ENCODE measurements at places on chromosomes 7 and 10.

DNA sequence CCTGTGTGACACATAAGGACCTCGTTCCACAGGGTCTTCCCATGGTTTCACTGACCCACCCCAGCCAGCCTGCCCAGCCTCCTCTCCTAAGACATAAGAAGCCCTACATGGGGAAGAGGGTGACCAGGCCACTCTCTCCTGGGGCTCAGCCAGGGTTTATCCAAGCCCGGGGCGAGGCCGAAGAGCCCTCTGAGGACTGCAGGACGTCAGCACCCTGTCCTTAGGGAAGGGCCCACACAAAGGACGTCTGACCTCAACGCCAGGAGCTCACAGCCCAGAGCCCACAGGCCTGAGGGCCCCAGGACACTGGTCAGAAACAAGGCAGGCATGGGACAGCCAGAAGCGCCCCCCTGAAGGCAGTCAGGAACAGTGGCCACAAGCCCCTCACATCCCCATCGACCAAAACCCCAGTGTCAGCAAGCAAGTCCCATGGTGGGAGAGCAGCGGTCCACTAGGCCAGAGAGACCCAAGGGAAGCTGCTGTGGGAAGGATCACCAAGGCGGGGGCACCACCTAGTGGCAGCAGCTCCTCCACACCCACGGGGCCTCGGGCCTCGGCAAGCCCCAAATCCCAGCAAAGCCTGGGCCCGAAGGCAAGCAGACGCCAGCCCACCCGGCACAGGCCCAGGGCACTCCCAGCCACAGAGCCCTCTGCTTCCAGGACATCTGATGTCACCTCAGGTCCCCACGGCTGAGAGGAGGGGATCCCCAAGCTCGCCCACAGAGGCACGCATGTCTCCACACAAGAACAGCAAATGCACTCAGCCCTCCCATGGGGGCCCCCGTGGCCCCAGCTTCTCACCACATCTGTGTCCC lies 23.4 kb downstream of the MAD1L1 start:
- H3K27ac ChIP-seq = no peak overlapping the region
- no peaks in the 10 kb centered on the region for H3K27me3 ChIP-seq
- DNase-seq = peak; percentile 28
- no peaks in the 10 kb centered on the region for H3K36me3 ChIP-seq

GRCh38 chr10:3265088-3265487 lies 92.5 kb upstream of the PITRM1 start:
- no peak overlapping the region for H3K27ac ChIP-seq
- H3K4me1 ChIP-seq = no peaks in the 10 kb centered on the region
- DNase-seq = no peak
- no peaks in the 10 kb centered on the region for H3K27me3 ChIP-seq
- no peak overlapping the region for H3K4me3 ChIP-seq

DNA sequence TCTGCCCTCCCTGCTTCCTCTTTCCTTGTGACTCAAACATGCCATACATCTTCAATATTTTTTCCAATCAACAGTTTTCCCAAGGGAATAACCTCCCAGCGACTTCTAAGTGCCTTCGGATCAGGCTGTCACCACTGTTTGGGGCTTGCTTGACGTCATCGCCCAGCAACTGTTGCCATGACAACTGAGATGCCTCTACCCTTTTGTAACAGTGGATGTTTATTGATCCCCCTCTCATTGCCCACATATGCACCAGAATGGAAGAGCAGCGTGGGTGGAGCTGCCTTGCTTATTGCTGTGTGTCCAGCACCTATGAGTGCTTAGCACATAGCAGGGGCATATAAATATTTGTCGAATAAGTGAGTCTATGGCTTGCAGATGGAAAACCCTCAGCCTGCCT lies 14.4 kb downstream of the FFAR4 start:
- no peaks in the 10 kb centered on the region for H3K36me3 ChIP-seq
- no peak for DNase-seq
- H3K4me1 ChIP-seq = no peaks in the 10 kb centered on the region
- no peak overlapping the region for H3K27ac ChIP-seq

GRCh38 chr10:29603223-29603896 lies 31.4 kb downstream of the SVIL start:
- H3K4me3 ChIP-seq = no peak overlapping the region
- no peak for DNase-seq
- no peaks in the 10 kb centered on the region for H3K4me1 ChIP-seq
- no peaks in the 10 kb centered on the region for H3K36me3 ChIP-seq
- no peak overlapping the region for H3K27ac ChIP-seq

GRCh38 chr7:118285358-118285757 lies 60.9 kb downstream of the ANKRD7 start:
- DNase-seq = no peak
- H3K4me3 ChIP-seq = no peak overlapping the region
- no peaks in the 10 kb centered on the region for H3K36me3 ChIP-seq
- peaks cover 19% of the 10 kb centered on the region for H3K4me1 ChIP-seq
- no peak overlapping the region for H3K27ac ChIP-seq

GRCh38 chr10:110857265-110858171 lies 14.2 kb upstream of the PDCD4 start:
- no peak overlapping the region for H3K27ac ChIP-seq
- H3K27me3 ChIP-seq = no peaks in the 10 kb centered on the region
- peak overlapping the region; percentile 23 for H3K4me3 ChIP-seq
- no peaks in the 10 kb centered on the region for H3K36me3 ChIP-seq
- peaks cover 90% of the 10 kb centered on the region for H3K4me1 ChIP-seq

DNA sequence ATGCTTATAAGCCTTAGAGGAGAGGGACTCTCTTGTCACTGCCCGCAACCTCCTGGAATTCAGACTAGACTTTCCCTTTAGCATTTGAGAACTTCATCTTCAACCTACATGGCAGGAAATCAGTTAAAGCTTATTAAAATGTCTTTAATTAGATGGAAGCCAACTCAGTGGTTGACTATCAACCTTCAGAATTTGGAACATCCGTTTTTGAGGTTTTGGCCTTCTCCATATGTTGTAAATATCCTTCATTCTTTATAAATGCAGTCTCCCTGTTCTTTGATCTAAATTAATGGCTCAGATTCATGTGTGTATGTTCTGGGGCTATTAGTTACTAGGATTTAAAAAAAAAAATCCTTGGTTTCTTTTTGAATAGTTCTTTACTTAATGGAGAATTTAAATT lies 85.0 kb downstream of the ANKRD61 start:
- H3K27ac ChIP-seq = no peak overlapping the region
- no peaks in the 10 kb centered on the region for H3K4me1 ChIP-seq
- no peak overlapping the region for H3K4me3 ChIP-seq
- H3K27me3 ChIP-seq = no peaks in the 10 kb centered on the region

GRCh38 chr10:33320288-33320687 lies 14.2 kb downstream of the NRP1 start:
- DNase-seq = no peak
- H3K4me1 ChIP-seq = no peaks in the 10 kb centered on the region
- H3K36me3 ChIP-seq = no peaks in the 10 kb centered on the region
- H3K27me3 ChIP-seq = no peaks in the 10 kb centered on the region
- no peak overlapping the region for H3K4me3 ChIP-seq
- H3K27ac ChIP-seq = no peak overlapping the region

DNA sequence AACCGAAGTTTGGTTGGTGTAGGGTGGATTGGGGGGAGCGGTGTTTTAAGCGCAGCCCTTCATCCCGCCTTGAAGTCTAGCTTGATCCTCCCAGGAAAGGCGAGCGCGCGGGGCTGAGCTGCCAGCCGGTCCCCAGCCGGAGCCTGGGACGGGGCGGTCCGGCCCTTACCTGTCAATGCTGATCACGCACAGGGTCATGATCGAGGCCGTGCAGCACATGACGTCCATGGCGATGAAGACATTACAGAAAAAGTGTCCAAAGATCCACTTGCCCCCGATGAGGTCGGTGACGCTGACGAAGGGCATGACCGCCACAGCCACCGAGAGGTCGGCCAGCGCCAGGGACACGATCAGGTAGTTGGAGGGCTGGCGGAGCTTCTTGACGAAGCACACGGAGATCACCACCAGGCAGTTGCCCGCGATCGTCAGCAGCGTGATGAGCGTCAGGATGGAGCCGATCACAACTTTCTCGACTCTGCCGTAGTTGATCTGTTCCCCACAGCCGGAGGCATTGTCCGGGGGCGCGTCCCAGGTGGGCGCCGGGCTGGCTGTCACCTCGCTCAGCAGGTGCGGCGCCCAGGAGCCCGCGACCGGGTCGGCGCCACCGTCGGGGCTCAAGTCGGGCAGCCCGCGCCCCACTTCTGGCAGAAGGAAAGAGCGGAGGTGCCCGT lies 740 bp downstream of the HTR7 start:
- no peak overlapping the region for H3K27ac ChIP-seq

DNA sequence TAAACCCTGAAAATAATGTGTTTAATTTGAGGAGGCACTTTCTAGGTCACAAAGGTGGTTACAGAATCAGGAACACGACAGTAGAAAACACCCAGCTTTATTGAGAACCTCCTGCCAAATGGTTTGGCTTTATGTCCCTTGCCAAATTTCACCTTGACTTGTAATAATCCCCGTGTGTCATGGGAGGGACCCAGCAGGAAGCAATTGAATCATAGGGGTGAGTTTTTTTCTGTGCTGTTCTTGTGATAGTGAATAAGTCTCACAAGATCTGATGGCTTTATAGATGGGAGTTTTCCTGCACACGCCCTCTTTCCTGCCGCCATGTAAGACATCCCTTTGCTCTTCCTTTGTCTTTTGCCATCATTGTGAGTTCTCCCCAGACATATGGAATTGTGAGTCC lies 193.8 kb upstream of the KLF6 start:
- H3K4me1 ChIP-seq = peaks cover 66% of the 10 kb centered on the region
- no peaks in the 10 kb centered on the region for H3K36me3 ChIP-seq
- H3K27ac ChIP-seq = no peak overlapping the region

GRCh38 chr10:122659651-122660050 lies 40.0 kb downstream of the C10orf120 start:
- no peaks in the 10 kb centered on the region for H3K27me3 ChIP-seq
- no peaks in the 10 kb centered on the region for H3K36me3 ChIP-seq
- no peaks in the 10 kb centered on the region for H3K4me1 ChIP-seq
- H3K4me3 ChIP-seq = no peak overlapping the region
- no peak overlapping the region for H3K27ac ChIP-seq
- DNase-seq = no peak

GRCh38 chr10:124283215-124283948 lies 135.3 kb downstream of the OAT start:
- H3K36me3 ChIP-seq = no peaks in the 10 kb centered on the region
- no peaks in the 10 kb centered on the region for H3K27me3 ChIP-seq
- no peak overlapping the region for H3K27ac ChIP-seq
- no peaks in the 10 kb centered on the region for H3K4me1 ChIP-seq

DNA sequence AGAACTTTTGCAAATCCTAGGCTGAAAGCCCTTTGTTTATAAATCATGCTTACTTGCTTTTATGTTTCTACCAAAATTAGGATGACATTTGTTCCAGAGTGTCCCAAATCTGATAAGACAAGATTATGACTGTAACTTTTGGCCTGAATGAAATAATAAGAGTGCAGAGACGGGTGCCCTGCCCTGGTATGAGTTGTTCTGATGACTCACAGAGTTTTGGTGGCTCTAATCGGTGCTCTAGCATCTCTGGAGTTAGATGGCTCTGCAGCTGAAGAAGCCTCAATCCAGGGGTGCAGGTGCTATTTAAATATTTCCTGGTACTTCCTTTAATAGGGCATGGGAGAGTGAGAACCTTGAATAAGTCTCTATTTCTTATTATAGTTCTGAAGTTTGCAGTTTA lies 102.2 kb upstream of the ELMO1 start:
- H3K27ac ChIP-seq = no peak overlapping the region
- DNase-seq = no peak
- no peaks in the 10 kb centered on the region for H3K27me3 ChIP-seq
- no peaks in the 10 kb centered on the region for H3K4me1 ChIP-seq
- no peaks in the 10 kb centered on the region for H3K36me3 ChIP-seq
- no peak overlapping the region for H3K4me3 ChIP-seq

DNA sequence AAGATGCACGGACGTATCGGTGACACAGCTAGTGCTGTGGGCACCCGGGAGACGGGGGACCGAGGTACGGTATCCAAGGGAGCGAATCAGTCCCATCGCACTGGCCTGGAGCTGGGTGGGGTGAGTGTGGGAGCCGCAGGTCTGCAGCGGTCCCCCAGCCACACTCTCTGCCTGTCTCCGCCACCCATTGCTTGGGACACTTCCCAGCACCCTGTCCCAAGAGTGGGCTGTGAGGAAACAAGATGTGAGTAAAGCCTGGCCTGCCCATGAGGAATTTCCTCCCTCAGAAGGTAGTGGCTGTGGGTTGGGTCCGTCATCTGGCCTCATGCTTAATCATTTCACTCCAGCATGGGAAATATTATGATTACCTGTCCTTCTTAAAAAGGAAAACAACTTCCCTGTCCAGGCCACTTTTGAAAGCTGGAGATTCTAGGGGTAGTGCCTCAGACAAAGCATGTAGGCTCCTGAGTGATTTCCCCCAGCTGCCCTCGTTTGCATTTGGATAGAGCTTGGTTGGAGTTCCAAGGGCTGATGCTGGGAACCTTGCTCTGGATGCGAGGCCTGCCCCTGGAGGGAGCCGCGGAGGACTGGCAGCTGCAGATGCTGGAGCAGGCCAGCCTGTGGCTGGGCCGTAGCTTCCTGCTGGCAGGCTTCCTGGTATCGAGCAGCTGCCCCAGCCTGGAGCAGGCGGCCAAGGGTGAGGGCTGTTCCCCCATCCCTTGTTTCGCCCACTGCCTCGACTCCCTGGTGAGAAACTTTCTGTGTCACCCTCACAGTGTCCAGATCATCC lies 6.2 kb upstream of the ACTR3C start:
- H3K36me3 ChIP-seq = peaks cover 22% of the 10 kb centered on the region
- H3K27ac ChIP-seq = no peak overlapping the region
- peaks cover under 1% of the 10 kb centered on the region for H3K4me1 ChIP-seq
- H3K4me3 ChIP-seq = no peak overlapping the region
- no peaks in the 10 kb centered on the region for H3K27me3 ChIP-seq

- no peak for DNase-seq
- H3K36me3 ChIP-seq = no peaks in the 10 kb centered on the region
- no peak overlapping the region for H3K27ac ChIP-seq
- H3K4me1 ChIP-seq = no peaks in the 10 kb centered on the region
- no peaks in the 10 kb centered on the region for H3K27me3 ChIP-seq
- H3K4me3 ChIP-seq = no peak overlapping the region
Observed at GRCh38 chr7:27314111-27314510, 71.5 kb downstream of the EVX1 start.

Data from CD8-positive, alpha-beta memory T cell (primary cell).